Stimulated activated CD8-positive, alpha-beta memory T cell treated with anti-CD3 and anti-CD28 coated beads, Interleukin-7, amount 100 ng/mL, for 24 hours (primary cell): ENCODE measurements at places on chromosomes 11 and 22.

DNA sequence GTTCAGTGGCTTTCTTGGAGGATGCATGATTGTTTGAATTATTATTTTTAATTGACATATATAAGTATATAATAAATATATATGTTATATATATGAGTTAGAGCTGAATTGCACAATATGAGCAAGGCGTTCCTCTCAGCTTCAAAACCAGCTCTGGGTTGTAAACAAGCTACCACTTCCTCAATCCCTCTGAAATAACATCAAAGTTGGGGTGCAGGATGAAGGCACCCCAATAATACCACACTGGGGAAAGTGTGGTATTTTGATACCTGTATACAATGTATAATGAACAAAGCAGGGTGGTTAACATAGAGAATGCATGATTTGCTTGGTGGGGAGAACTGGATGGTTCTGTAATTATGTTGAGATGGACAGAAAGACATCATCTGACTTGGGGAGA, 1.7 kb upstream of the SORL1 start:
- no peak for DNase-seq

- DNase-seq, result no peak
These were observed 23.7 kb upstream of the BID start for GRCh38 chr22:17797721-17798559.

DNA sequence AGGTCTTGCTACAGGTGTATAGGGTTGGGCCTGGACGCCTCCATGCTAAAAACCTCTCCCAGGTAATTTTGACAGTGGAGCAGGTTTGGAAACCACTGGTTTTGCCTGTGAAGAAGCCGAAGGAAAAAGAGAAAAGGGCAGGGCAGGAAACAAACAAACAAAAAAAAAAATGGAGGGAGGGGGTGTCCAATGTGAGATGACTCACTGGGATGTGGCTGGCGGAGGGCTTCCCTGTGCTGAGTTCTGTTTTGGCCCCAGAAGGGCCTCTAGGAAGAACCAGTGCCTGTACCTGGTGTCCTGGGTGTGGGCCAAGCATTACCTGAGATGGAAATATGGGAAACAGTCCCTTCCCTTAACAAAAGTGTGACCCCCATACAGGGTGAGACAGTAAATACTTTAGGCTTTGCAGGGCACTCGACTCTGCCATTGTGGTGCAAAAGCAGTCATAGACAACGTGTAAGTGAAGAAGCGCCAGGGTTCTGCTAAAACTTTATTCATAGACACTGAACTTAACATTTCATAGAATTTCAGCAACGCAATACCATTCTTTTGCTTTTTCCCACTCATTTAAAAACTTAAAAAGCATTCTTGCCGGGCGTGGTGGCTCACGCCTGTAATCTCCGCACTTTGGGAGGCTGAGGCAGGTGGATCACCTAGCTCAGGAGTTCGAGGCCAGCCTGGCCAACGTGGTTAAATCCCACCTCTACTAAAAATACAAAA, 9.5 kb upstream of the DGKZ start:
- no peak for DNase-seq

- no peak for DNase-seq
These were observed 745.8 kb upstream of the ANO5 start for GRCh38 chr11:21446939-21447590.

- no peak for DNase-seq
These were observed 4.0 kb upstream of the MYO7A start for GRCh38 chr11:77124041-77124440.

- no peak for DNase-seq
These were observed 149.7 kb downstream of the LDLRAD3 start for GRCh38 chr11:36093548-36093947.

DNA sequence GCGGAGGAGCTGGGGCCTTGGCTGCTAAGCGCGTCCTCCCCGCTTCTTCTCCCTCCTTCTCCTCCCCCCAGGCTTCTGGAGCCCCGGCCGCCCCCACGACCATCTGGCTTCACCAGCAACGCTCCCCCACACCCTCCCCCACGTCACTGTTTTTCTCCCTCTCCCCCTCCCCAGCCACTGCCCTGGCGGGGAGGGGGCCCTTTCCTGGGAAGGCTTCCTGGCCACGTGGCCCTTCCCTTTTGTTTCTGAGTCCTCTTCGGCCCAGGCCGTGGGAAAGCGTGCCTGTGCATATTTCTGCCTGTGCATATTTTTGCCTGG, 27.7 kb downstream of the RTN4R start:
- DNase-seq, result no peak

DNA sequence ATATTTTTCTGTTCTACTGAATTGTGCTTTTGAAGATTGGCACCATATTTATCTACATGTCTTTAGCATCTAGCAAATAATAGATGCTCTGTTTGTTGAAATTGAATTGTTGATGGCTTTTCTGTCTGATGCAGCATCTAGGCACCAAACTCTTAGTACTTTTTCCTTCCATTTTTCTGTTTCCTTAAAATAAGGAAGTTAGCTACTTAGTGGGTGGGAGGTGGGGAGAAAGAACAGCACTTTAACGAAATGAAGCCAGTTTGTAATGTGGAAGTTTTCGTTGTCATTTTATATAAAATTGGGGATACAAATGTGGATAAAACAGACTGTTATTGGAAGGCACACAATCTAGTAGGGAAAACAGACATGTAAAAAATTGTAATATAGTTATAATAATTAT, 76.6 kb downstream of the HIPK3 start:
- DNase-seq, result no peak

DNA sequence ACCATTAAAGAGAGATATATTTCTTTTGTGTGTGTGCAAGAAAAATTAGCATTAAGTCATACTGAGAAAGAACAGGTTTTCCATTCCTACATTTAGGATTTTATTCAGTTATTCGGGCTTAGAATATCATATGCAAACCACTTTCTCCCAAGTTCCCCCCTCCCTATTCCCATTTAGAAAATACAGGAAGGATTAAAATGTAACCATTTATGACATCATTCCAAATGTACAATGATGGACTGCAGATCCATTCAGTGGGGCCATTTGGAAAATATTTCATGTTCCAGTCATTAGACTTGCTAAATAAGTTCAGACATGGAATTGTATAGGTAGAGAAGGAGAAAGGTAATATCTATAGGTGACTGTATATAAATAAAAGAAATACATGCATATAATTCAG, 228.6 kb upstream of the MPPED2 start:
- DNase-seq, result no peak

DNA sequence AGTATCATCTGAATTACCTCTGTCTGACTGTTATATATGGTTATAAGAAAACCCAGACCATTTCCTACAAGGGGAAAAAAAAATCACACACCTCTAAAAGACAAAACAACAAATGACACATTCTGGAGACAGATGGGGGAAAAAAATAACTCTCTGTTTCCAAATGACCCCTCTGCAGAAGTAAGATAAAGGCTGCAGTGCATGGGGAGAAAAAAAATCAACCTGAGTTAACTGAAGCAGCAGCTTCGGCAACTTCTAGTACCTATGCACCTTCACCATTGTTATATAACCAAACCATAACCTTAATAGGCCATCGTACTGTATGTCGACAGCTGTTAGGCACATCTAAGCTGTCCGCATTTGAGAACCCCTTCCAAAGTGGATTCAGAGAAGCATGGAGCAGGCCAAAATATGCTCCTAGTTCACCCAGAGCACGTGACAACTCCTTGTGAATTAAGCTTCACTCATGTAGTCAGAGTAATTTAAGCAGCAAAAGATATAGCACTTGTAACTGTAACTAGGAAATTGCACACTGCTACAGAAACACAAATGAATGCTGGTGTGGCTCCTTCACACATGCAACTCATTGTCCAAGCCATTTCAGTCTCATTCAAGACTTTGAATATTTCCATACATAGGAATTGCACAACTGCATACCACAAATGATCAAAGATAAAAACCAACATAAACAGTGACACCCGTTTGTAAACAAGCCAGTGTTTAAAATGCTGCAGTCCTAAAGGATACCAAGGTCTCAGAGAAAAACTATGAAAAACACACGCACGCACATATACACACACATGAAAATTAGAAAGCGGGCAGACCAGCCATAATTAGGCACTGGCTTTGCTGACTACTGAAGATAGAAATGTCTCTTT, 2.7 kb downstream of the SIK3 start:
- no peak for DNase-seq

DNA sequence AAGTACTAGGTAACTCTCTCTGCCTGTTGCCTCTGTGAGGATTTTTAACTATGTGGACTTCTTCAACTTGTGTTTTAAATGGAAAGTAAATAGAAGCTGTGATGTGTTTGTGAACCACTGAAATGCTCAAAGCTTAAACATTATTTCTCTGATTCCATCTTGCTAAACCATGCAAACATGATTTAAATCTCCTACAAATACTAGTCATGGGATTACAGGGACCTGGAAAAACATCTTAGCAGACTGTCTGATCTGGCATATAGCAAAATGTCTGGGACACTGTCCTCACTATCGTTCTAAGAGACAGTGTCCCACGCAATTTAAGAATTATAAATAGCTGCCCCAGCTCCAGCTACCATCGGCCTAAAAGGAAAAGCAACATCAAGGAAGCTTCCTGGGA, 914.5 kb upstream of the FAT3 start:
- DNase-seq, result no peak

DNA sequence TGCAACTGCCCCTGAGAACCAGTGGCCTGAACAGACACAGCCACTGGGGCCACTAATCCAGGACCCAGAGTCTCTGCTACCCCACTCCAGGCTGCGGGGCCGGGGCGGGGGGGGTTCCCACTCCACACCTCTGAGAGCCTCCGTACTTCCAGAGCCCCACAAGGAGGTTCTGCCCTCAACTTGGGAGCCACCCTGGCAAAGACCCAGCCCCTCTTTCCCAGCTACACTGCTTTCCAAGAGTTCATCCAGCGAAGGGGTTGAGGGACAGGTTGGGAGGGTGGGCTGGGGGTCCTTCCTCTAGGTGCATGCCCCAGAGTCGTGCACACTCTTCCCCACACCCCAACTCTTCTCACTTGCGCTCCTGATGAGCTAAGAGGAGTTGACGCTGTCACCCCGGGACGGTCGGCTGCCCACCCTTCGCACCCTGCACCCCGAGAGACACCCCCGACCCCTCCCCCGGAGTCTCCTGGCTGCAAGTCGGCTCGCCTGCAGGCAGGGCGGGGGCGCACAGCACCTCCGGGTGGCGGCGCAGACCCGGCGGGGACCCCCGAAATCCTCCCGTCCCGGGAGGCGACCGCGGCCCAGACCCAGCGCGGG, 531 bp downstream of the RAB3IL1 start:
- no peak for DNase-seq

DNA sequence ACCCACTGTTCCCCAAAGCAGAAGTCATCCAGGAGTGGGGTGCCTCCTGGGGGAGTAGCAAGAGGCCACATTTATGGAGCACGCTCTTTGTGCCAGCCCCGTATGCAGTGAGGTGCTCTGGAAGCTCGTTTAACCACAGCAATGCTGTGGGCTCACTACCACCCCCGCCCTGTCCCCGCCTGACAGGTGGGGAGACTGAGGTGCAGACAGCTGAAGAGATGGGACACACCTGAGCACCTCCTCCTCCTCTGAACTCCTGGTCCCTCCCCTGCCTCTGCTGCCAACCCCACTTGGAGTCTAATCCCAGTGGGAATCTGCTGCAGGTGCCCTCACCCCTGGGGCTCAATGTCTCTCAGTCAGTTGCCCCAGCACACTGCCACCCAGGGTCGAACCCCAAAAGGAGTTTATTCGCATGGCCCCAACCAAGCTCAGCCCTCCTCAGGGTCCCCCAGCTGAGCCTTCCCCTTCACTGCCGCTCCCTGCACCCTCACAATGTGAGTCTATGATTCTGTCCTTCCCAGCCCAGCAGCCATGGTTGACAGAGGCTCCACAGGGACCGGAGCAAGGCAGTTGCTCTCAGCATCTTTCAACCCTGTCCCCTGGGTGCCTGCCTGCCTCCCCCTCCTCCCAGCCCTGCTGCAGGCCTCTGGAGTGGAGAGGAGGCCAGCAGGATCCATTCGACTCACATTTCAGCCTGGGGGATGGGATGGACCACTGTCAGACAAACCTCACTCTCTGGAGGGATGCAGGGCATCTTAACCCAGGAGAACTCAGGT, 13.3 kb upstream of the BCR start:
- no peak for DNase-seq

GRCh38 chr11:19907008-19907579, 194.5 kb downstream of the NAV2 start:
- no peak for DNase-seq

- no peak for DNase-seq
These were observed 7.3 kb downstream of the RSF1 start for GRCh38 chr11:77813256-77813655.

- no peak for DNase-seq
These were observed 17.3 kb upstream of the LMO2 start for GRCh38 chr11:33909150-33909549.

DNA sequence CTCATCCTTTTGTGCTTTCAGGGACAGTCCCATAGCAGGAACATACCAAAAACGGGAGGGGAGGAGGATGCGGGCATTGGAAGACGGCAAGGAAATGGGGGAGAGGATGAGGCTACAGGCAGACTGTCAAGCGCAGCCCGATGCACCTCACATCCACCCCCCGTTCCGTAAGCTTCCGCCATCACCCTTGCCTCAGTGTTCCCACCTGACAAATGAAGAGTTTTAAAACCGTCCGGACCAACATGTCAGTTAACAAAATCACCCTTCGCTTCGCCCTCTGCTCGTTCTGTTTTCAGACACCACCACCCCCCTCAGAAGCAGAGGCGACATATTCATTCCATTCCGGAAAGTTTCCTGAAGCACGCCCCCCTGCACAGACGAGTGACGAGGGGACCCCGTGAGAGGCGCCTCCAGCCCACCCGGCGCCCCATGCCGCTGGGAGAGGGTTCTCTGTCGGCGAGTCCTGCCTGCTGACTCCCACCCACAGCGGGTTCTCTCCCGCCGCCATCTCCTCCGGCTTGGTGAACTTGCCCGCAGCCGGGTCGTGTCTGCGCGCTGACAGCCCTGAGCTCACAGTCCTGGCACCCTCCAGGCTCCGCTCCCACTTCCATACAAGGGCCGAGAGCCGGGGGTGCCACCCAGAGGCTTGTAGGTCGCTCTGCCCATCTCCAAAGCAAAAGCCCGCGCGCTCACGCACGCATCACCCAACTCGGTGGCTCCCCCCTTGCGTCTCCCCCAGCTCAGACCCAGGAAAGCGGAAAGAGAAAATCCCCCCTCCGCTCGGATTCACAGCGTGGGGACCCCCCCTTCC, 1.5 kb downstream of the IGSF9B start:
- no peak for DNase-seq

DNA sequence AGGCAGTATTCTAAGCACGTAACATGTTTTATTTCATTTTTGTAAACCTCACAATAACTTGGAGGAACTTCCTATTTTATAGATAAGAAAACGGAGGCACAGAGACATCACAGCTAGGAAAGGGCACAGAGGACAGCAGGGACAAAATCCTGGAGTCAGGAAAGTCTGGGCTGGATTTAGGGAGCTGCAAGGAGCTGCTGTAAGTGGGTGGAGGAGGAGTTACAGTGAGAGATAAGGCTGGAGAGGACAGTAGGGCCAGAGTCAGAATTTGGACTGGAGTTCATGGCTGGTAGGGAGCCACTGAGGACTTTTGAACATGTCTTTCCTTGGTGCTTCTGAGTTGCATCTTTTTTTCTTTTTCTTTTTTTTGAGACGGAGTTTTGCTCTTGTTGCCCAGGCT, 32.2 kb upstream of the PTPRJ start:
- no peak for DNase-seq
